Activated T-cell treated with anti-CD3 and anti-CD28 coated beads for 1 hour (primary cell): ENCODE measurements at places on chromosomes 11 and 22.

- no peak for DNase-seq
These were observed 8.5 kb downstream of the MRPL16 start for GRCh38 chr11:59801981-59802638.

GRCh38 chr11:69215216-69215615 is 59.5 kb downstream of the SMIM38 start:
- no peak for DNase-seq

DNA sequence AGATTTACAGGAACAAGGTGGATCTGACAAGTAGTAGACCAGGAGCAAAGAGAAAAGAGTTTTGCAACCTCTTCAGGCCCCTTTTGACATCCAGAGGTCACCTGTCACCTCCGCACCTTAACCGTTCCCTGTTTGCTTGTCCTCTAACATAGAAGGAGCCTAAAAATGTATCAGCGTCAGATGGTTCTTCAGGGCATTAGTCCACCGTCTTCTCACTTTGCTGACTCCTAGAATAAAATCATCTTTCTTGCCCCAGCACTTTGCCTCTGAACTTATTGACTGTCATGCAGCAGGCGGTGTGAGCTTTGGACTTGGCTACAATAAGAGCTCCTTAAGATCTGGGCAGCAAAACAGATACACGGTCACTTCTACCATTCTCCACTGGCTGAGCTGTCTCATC is 339.7 kb upstream of the B3GAT1 start:
- DNase-seq = no peak

- no peak for DNase-seq
These were observed 625.9 kb upstream of the RAG2 start for GRCh38 chr11:37223962-37224361.

DNA sequence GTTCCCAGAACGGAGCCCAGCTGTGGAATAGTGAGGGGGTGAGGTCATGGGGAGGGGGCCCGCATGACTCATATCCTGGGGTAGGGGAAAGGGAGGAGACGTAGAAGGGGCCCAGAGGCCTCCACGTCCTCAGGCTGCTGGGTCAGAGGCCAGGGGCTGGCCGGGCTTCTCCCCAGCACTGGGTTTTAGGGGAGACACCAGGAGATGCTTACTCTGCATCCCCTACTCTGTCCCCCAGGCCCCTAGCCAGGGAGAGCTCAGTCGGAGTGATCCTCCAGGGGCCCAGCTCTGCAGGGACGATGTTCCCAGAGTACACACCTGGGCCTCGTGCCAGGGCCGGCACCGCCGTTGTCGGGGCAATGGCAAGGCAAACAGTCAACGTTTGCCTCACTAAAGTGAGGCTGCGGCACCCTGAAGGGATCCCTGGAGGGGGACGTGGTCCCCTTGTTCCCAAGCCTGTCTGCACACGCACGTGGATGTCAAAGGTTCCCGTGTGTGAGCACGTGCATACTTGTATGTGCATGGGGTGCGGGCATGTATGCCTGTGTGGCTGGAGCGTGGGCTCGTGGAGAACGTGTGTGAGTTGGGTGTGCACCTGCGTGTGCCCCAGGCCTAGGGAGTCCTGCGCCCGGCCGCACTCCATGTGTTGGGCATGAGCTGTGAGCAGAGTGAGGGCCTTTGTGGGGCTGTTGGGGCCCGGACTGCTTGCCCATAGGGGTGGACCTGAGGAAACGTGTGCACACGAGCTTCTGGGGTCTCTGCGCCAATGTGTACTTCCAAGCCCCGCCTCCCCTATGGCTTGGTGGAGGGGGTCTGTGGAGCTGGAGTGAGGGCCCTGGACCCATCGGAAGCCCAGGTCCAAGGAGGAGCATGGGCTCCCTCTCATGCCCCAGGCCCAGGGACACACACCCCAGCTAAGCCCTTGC is 14.2 kb downstream of the PRR33 start:
- no peak for DNase-seq

DNA sequence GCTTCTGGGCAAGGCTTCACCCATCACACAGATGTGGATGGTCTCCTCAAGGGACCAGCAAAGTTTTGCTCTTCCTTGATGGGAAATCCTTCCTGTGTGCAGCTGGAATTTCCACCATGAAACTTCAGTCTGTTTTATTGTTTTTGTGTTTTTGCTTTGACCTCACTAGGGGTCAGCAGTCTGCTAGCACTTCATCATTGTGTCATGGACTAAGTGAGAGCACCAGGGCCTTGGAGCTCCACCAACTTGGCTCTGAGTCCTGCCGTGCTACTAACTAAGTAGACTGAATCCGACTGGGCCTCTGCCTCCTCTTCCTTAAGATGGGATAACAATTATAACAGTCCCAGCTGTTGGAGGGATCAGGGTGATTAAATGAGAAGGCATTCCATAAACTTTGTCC is 305.8 kb upstream of the NCAM1 start:
- DNase-seq = no peak

DNA sequence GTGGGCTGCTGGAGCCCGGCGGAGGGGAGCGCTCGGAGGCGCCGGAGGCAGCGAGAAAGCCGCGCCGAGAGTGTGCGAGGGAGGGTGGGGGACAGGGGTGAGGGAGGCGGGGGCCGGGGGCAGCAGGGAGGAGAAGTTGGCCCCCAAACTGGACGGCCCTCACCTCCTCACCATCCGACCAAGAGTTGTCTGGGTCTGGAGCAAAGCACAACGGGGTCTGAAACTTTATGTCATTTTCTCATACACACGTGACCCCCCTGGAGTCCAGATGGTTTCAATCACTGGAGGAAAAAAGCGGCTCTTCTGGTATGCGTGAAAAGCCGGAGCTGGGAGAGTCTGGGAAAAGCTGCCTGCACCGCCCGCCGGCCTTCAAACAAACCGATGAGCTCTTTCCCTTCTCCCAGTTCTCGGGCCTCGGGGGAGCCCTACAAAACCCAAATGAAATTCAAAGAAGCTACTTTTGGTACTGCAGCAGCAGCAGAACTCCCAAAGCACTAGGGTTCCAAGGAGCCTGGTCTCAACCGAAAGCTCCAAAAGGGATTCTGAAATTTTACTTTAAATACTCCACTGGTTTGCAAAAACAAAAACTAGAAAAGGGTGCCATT is 39.7 kb upstream of the AKIP1 start:
- DNase-seq = no peak

GRCh38 chr11:63914896-63915691 is 1.9 kb downstream of the RCOR2 start:
- DNase-seq = no peak

DNA sequence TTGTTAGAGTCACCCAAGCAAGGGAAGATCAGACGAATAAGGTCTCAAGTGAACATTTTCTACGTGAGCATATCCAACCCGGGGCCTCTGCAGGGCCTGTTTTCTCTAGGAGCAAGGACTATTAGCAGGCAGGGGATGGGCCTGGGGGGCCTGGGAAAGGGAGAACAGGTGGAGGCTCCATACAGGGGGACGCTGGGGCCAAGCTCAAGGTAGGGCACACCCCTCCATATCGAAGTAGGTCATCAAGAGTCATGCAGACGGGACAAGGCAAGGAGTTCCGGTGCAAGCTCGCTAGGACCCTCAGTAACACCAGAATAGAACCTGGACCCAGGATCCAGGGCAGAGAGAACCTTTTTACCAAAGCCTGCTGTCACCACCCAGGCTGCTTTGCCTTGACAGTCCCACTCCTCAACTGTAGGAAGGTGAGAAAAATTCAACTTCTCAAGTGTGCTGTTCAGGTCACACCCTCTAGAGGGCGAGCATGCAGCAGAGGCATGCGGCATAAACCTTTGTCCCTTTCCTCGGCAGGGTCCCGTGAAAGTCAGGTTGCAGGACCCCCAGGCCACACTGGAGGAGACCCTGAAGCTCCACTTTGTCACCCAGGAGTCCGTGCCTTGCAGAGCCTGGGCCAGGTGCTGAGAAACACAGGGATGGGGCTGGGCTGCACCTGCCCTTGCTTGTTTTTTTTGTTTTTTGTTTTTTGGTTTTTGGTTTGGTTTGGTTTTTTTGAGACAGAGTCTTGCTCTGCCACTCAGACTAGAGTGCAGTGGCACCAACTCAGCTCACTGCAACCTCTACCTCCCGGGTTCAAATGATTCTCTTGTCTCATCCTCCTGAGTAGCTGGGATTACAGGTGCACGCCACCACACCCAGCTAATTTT is 8.6 kb upstream of the APOBEC3B start:
- DNase-seq = peak; percentile 57

DNA sequence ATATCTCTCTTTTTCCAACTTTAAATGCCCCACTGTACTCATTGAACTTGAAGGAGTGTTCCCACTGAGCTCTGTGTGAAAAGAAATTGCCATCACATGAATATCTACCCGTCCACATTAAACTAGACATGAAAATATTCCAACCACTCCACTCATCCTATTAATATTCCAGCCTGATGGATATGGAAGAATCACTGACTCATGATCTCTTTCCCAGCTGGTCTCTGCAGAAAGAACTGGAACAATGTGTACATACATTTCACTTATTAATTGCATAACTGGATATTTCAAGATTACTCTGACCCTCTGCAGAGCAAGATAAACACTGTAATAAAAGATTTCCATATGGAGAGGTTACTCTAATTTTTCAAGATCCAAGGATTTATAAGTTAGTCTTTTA is 711.1 kb upstream of the LRRC4C start:
- no peak for DNase-seq

DNA sequence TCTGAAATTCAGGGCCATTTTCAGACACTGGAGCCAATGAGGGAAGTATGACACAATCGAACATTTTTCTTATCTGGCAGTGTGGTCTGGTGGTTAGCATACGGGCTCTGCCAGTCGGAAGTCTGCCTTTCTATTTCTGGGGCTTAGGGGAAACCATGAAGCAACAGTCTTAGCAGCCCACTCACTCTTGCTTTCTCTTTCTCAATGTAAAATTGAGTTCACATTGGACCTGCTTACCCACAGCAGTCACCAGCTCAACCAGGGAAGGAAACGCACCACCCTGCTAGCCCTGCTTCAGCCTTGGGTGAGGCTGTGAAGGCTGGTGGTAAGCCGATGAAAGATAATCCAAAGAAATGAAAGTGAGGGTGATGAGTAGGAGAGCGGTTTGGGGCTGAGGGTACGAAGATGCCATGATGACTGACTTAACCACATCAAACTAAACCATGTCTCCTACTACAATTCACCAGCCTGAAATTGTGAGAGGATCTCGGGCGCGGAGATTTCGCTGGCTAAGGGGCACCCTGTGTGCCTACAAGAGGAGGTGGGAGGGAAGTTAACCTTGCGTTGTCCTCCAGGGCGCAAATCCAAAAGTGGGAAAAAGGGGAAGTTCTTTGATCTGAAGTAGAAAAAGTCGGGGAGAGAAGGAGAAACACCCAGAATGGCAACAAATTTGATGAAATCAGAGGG is 2.0 kb upstream of the LMO2 start:
- DNase-seq = peak; percentile 23

GRCh38 chr22:24066865-24067264 is 55.8 kb downstream of the CABIN1 start:
- no peak for DNase-seq
